ENCODE measurements at places on chromosomes 6 and 20. TPM values are rescaled to one million over a fixed set of nuclear protein-coding genes. Genes with fewer than 3 reads are reported as not detected.

Gene BMP6
- total RNA-seq, result 19.1 TPM

Gene PAK5
- total RNA-seq, result not detected

Gene SLC44A4
- not detected for total RNA-seq

Gene SNAP25
- 9.3 TPM for total RNA-seq

Gene TDP2
- 22.2 TPM for total RNA-seq

Gene FAM209B
- total RNA-seq, result not detected

Gene ZBP1
- total RNA-seq, result not detected

Gene SAMD10
- total RNA-seq, result 3.7 TPM

Gene ECT2L
- 1.1 TPM for total RNA-seq

Gene SLC22A16
- not detected for total RNA-seq

DNA sequence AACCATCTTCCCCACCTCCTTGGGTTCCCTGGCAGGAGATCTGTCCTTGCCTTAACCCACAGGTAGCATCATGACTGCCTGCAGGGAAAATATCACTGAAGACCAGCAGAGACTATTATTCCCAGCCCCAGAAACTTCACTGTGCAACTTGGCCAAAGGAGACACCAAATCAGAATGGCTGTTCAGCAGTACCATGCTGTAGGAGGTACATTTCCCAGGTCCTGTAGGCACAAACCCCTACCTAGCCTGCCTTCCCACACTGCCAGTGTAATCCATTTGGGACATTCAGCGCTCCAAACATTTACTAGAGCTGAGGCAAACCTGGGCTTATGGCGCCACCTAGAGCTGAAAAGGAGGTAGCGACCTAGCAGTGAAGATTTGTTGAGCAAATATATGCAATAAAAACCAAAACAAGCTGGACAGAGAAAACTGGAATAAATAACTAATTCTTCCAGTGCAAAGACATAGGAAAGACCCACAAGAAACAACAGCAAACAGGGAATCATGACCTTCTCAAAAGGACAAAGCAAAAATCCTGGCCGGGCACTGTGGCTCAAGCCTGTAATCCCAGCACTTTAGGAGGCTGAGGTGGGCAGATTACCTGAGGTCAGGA, 60.3 kb downstream of the VTA1 start:
- no peaks in the 10 kb centered on the region for H3K27me3 ChIP-seq
- no peak for DNase-seq
- H3K27ac ChIP-seq, result no peak overlapping the region
- H3K4me1 ChIP-seq, result no peaks in the 10 kb centered on the region

- no peak overlapping the region for H3K4me3 ChIP-seq
- H3K4me1 ChIP-seq, result no peaks in the 10 kb centered on the region
- no peak overlapping the region for H3K27ac ChIP-seq
- DNase-seq, result no peak
Observed at GRCh38 chr6:135163440-135163738, 17.7 kb upstream of the MYB start.

DNA sequence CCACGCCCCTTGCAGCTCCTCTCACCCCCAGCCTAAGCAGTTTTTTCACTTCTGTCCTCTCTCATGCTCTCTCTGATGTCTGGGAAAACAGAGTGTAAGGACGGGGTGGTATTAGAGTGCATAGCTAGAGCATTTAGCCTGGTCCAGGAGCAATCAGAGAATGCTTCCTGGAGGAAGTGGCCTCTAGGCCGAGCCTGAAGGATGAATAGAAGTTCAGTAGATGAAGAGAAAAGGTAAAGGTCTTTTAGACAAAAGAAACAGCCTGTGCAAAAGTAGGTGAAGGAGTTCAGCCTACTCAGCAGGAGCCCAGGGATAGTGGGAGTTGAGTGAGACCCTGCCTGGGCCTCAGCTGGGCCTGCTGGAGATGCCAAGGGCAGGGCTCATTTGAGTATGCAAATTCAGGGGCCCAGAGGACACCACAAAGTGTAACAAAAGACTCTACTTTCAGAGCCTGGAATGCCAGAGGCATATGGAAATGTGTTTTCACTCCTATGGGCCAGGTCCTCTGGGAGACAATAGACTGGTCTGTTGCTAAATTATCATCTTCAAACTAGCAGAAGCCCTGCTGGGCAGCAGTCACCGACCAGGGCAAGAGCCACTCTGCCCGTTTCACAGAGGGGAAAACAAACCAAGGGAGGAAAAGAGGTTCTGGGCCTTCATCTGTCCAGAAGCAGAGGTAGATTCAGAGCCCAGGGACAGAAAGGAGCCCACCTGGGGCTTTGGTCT, 19.7 kb upstream of the TM9SF4 start:
- no peak overlapping the region for H3K4me3 ChIP-seq
- no peaks in the 10 kb centered on the region for H3K27me3 ChIP-seq
- no peaks in the 10 kb centered on the region for H3K4me1 ChIP-seq
- DNase-seq, result no peak
- H3K36me3 ChIP-seq, result no peaks in the 10 kb centered on the region

GRCh38 chr6:11785415-11785773, 6.8 kb upstream of the ADTRP start:
- H3K27ac ChIP-seq, result no peak overlapping the region
- H3K4me3 ChIP-seq, result no peak overlapping the region
- no peaks in the 10 kb centered on the region for H3K36me3 ChIP-seq
- DNase-seq, result no peak
- H3K4me1 ChIP-seq, result no peaks in the 10 kb centered on the region

GRCh38 chr20:17786221-17786718, 86.5 kb downstream of the BANF2 start:
- no peaks in the 10 kb centered on the region for H3K36me3 ChIP-seq
- H3K4me3 ChIP-seq, result no peak overlapping the region
- DNase-seq, result peak; percentile 67
- no peaks in the 10 kb centered on the region for H3K27me3 ChIP-seq
- H3K4me1 ChIP-seq, result no peaks in the 10 kb centered on the region
- H3K27ac ChIP-seq, result peak overlapping the region; percentile 56

- no peak for DNase-seq
- peaks cover 3% of the 10 kb centered on the region for H3K4me1 ChIP-seq
- H3K36me3 ChIP-seq, result no peaks in the 10 kb centered on the region
- H3K27me3 ChIP-seq, result no peaks in the 10 kb centered on the region
- no peak overlapping the region for H3K27ac ChIP-seq
- no peak overlapping the region for H3K4me3 ChIP-seq
Observed at GRCh38 chr6:12071064-12071615, 59.0 kb downstream of the HIVEP1 start.

- no peak overlapping the region for H3K27ac ChIP-seq
Observed at GRCh38 chr6:14423330-14423729, 305.8 kb downstream of the CD83 start.

- H3K36me3 ChIP-seq, result no peaks in the 10 kb centered on the region
- no peak for DNase-seq
- H3K4me1 ChIP-seq, result peaks cover 41% of the 10 kb centered on the region
- no peak overlapping the region for H3K27ac ChIP-seq
- no peak overlapping the region for H3K4me3 ChIP-seq
Observed at GRCh38 chr20:32116079-32116521, 6.6 kb downstream of the TM9SF4 start.

DNA sequence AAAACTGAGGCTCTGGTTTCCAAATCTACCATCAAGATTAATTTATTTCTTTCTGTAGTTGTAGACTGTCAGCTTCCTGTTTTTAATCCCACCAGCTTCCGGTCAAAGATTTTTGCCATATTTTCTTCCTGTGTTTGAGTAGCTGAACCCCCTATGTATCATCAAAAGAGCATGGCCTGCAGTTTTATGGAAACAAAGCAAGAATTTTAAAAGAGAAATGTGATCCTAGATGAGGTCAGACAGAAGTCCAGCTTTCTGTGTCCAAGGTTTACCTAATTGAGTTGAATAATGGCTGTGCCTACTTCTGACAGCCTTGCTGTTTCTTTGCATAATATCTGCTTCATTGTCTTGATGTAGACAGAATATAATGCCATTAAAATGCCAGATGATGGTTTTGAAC, 163.7 kb downstream of the CARMIL1 start:
- H3K4me3 ChIP-seq, result no peak overlapping the region
- H3K27ac ChIP-seq, result no peak overlapping the region
- H3K36me3 ChIP-seq, result no peaks in the 10 kb centered on the region
- no peaks in the 10 kb centered on the region for H3K27me3 ChIP-seq

- H3K4me1 ChIP-seq, result no peaks in the 10 kb centered on the region
- no peak overlapping the region for H3K27ac ChIP-seq
- no peak for DNase-seq
- no peak overlapping the region for H3K4me3 ChIP-seq
Observed at GRCh38 chr6:154931711-154932424, 63.2 kb upstream of the TIAM2 start.

DNA sequence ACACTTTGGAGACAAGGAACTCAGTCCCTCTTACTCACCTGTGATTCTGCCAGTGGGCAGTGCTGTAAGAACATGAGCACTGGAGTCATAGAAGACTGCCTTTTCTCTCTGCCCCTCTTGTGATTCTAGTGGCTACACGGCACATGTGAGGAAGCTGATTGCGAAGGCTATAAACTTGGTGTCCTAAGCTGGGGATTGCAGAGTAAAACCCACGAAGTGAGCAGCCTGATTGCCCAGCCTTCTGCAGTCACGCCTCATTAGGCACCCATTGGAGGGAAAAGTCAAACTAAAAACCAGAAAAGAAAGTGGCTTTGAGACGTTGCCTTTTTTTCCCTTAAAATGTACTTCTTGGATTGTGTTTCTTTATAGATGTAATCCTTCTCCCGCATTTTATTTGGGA, 748.4 kb upstream of the CHD6 start:
- no peaks in the 10 kb centered on the region for H3K36me3 ChIP-seq
- DNase-seq, result no peak
- no peak overlapping the region for H3K4me3 ChIP-seq

- no peak overlapping the region for H3K4me3 ChIP-seq
- H3K4me1 ChIP-seq, result peaks cover 17% of the 10 kb centered on the region
- no peaks in the 10 kb centered on the region for H3K27me3 ChIP-seq
- H3K36me3 ChIP-seq, result peaks cover 19% of the 10 kb centered on the region
Observed at GRCh38 chr20:37189416-37190016, 10.2 kb upstream of the MROH8 start.

- H3K4me3 ChIP-seq, result no peak overlapping the region
- H3K36me3 ChIP-seq, result no peaks in the 10 kb centered on the region
- peaks cover 4% of the 10 kb centered on the region for H3K4me1 ChIP-seq
Observed at GRCh38 chr6:107707346-107708275, 116.5 kb downstream of the SCML4 start.

- H3K4me3 ChIP-seq, result no peak overlapping the region
- H3K36me3 ChIP-seq, result no peaks in the 10 kb centered on the region
- H3K4me1 ChIP-seq, result no peaks in the 10 kb centered on the region
Observed at GRCh38 chr6:52063584-52064344, 23.6 kb downstream of the PKHD1 start.

DNA sequence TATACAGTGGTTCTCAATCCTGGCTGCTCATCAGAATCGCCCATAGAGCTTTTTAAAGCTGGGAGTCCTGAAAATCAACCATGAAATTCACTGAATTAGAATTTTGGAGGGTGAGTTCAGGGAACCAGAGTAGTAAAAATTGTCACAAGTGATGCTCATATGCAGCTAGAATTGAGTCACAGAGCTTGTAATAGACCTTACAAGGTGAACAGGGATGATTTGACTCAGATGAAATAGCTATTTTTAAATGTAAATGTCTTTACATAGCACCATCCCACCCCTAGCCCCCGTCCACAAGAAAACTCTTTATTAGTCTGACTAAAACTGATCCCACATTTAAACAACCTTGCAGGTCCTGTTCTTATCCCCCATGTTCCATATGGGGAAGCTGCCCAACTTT, 531.7 kb downstream of the LMBRD1 start:
- H3K36me3 ChIP-seq, result no peaks in the 10 kb centered on the region
- H3K4me1 ChIP-seq, result no peaks in the 10 kb centered on the region
- no peak overlapping the region for H3K27ac ChIP-seq
- no peak overlapping the region for H3K4me3 ChIP-seq
- DNase-seq, result no peak
- no peaks in the 10 kb centered on the region for H3K27me3 ChIP-seq

DNA sequence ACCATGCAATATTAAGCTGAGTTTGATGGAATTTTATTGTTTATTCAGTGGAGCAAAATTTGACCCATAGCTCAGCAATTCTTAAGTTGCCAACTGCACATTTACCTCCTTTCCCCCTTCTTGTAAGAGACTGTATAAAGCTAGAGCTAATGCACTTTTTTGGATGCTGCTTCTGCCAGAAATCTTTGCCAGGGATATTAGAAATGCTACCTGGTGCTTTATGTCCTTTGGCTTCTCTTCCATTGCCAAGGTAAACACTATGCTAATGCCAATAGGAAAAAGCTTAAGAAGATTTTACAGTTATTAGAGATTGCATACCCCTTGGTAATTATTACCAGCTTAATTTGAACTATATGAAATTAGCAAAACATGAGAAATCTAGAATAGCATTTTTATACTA, 79.0 kb upstream of the OGFRL1 start:
- H3K4me1 ChIP-seq, result no peaks in the 10 kb centered on the region
- no peaks in the 10 kb centered on the region for H3K36me3 ChIP-seq
- H3K4me3 ChIP-seq, result no peak overlapping the region

DNA sequence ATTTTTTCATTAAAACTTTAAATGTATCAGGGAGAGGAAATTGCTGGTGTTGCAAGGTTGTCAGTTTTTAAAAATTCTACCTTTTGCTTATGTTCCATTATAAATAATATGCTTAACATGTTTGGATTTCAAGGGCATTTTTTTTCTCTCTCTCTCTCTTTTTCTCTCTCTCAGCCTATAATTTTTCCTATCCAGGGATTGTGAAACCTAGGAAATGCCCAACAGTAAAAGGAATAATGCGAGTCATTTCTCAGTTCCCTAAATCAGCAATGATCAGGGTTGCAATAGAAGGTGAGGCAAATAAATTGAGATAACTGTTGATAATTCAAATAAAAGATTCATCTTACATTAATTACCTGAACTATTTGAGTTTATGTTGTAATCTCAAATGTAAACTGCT, 53.2 kb upstream of the IFNGR1 start:
- no peaks in the 10 kb centered on the region for H3K36me3 ChIP-seq
- H3K4me1 ChIP-seq, result no peaks in the 10 kb centered on the region
- H3K27ac ChIP-seq, result no peak overlapping the region
- H3K4me3 ChIP-seq, result no peak overlapping the region

DNA sequence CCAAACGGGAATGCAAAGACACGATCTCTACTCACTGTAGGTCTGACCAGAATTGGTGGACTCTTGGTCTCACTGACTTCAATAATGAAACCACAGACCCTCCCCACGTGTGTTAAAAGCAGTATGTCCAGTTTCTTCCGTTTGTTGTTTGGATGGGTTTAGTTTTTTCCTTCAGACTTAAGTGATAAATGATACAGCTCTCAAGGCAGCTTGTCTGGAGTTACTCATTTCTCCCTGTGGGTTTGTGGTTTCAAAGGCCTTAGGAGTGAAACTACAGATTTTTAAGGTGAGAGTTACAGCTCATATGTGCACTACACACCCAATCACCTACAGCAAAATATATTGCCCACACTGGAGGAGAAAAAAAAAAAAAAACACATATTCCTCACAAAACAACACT, 86.7 kb upstream of the STMND1 start:
- no peak for DNase-seq
- no peak overlapping the region for H3K27ac ChIP-seq
- no peak overlapping the region for H3K4me3 ChIP-seq
- H3K27me3 ChIP-seq, result no peaks in the 10 kb centered on the region
- no peaks in the 10 kb centered on the region for H3K4me1 ChIP-seq

GRCh38 chr6:24979176-24979575, 43.4 kb upstream of the RIPOR2 start:
- H3K4me1 ChIP-seq, result no peaks in the 10 kb centered on the region
- no peak overlapping the region for H3K27ac ChIP-seq
- no peak for DNase-seq
- no peaks in the 10 kb centered on the region for H3K36me3 ChIP-seq
- no peaks in the 10 kb centered on the region for H3K27me3 ChIP-seq
- H3K4me3 ChIP-seq, result no peak overlapping the region
